Tibial nerve (tissue), 4 donors: ENCODE measurements at places on chromosomes 13 and 19. TPM values are rescaled to one million over a fixed set of nuclear protein-coding genes. Genes with fewer than 3 reads are reported as not detected.

GPR32 gene
- not detected for total RNA-seq

HIPK4 gene
- total RNA-seq = not detected

- no peak for DNase-seq
Measured at GRCh38 chr19:44668985-44669764, 2.1 kb upstream of the CEACAM19 start.

- no peak for DNase-seq
Measured at GRCh38 chr13:31733647-31734046, 5.7 kb upstream of the RXFP2 start.

DNA sequence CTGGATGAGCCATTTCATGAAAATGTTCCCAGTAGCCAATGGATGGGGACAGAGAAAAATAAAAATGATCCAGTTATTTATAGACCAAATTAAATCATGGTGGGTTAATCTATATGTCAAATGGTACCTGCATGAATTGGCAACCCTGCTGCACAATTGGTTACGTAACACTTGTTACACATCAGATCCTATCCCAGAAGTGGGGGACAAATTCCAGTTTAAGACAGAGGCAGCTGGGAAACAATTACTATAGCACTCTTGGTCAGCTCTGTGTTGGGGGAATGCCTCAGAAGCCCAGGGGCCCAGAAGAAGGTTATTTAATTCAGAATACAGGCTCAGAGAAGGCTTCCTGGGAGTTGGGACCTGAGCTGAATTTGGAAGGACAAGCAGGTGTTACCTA, 81.1 kb upstream of the FLT1 start:
- no peak for DNase-seq

DNA sequence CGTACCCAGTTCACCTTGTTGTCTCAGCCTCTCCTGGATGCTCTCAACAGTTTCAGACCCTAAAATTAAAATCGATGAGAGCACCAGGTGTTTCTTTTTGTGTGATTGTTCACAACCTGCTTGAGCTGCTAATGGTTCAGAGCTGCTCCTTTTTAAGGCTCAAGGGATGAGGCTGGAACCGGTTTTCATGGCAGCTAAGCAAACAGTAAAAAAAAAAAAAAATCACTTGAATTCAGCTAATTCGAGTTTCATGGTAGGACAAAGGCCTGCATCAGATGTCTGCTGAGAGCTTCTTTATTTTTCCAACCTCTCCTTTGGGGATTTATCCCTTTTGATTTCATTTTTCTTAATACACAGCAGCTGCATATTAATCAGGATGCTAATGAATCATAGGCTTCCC, 6.5 kb downstream of the SYCE2 start:
- DNase-seq = no peak
